ENCODE measurements at places on chromosomes 6 and 20. TPM values are rescaled to one million over a fixed set of nuclear protein-coding genes. Genes with fewer than 3 reads are reported as not detected.

Gene SLC44A4
- not detected for polyA plus RNA-seq

Gene ZNF343
- 8.5 TPM for polyA plus RNA-seq

Gene OXT
- 0.59 TPM for polyA plus RNA-seq

Gene VIP
- not detected for polyA plus RNA-seq

Gene NOX3
- not detected for polyA plus RNA-seq

Gene CYP39A1
- polyA plus RNA-seq: not detected

Gene LTB
- polyA plus RNA-seq: 2,767 TPM

Gene GABRR1
- not detected for polyA plus RNA-seq

Gene KIF25
- polyA plus RNA-seq: not detected

Gene PROKR2
- polyA plus RNA-seq: not detected

Gene PPIL1
- polyA plus RNA-seq: 14.7 TPM

Gene EDN3
- polyA plus RNA-seq: not detected

Gene BPI
- not detected for polyA plus RNA-seq

Gene FAM209B
- polyA plus RNA-seq: 0.38 TPM
